ENCODE measurements at places on chromosomes 11 and 22.
A peak's percentile ranks its signal among the peaks of the same experiment; 100 is the strongest.

GRCh38 chr11:7353100-7353499, 101.4 kb downstream of the SYT9 start:
- peak; percentile 54 for DNase-seq

- no peak for DNase-seq
Measured at GRCh38 chr11:114354076-114354475, 46.2 kb downstream of the C11orf71 start.

- DNase-seq, result no peak
Measured at GRCh38 chr11:120054753-120055045, 83.2 kb downstream of the TRIM29 start.

DNA sequence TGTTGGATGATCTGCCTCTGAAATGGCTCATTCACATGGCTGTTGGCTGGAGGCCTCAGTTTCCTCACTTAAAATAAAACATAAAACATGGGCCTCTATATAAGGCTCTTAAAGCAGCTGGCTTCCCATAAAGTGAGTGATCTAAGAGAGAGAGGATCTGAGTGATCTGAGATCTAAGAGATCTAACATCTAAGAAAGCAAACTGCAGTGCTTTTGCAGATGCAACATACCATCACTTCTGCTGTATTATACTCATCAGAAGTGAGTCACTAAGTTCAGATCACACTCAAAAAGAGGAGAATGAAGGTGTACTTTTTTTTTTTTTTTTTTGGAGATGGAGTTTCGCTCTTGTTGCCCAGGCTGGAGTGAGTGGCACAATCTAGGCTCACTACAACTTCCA, 18.1 kb upstream of the HSPA8 start:
- no peak for DNase-seq

- no peak for DNase-seq
Measured at GRCh38 chr11:12745787-12746186, 71.6 kb downstream of the TEAD1 start.

GRCh38 chr11:110312670-110313069, 16.3 kb upstream of the RDX start:
- no peak for DNase-seq

- DNase-seq, result no peak
Measured at GRCh38 chr11:24289301-24289700, 207.6 kb upstream of the LUZP2 start.

DNA sequence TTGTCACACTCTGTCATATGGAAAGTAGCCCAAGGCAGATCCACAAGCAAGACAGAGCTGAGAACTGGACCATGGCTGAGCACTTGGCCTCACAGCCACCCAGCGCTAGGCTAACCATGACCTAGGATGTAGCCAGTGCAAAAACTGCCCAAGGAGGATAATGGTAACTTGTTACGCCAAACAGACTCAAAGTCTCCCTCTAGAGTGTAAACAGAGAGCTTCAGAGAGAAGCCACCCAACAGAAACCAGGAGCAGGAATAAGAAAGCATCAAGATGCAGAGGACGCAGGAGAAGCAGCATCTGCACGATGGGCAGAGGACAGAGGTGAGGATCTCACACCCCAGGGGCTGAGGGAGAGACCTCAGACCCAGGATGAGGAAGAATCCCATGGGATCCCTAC, 97.9 kb downstream of the RCN1 start:
- DNase-seq, result no peak

DNA sequence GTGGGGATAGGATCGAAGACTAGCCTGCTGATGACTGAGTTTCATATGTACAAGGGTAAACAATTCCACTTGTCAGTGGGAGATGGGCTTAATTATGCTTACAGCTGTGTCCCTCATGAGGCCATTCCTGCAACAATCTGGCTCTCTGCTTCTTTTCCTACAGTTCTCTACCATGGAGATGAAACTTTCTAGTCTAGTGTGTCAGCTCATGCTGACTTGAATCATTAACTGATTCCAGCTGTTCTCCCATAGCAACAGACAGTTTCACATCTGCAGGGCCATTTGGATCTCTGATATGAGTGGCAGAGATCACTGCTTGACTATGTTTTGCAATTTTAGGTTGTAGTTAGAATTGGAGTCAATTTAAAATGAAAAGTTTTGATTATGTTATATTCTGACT, 1251.7 kb upstream of the RAG2 start:
- DNase-seq, result no peak

Measured in OCI-M1 (cell line).